Vagina (tissue), 2 donors: ENCODE measurements at places on chromosomes 5 and 9.

DNA sequence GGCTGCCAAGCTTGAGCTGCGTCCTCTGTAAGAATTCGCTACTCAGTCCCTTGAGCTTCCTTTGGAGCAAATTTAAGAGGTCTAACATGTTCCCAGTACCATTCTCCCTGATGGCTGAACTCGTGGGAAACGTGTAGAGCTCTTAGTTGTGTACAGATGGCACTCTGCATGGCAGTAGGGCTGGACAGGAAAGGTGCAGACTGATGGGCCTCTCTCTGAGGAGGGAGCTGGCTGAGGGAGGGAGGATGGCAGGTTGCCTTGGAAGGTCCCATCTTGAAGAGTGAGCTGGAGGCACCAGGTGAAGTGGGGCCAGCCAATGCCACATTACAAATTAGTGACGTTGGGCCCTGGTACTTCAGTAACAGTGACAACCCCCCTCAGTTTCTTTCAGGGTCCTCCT lies 495.3 kb downstream of the CCDC171 start:
- H3K27ac ChIP-seq: no peak overlapping the region
- no peaks in the 10 kb centered on the region for H3K36me3 ChIP-seq
- H3K4me1 ChIP-seq: no peaks in the 10 kb centered on the region
- peak; percentile 60 for DNase-seq
- H3K27me3 ChIP-seq: no peaks in the 10 kb centered on the region
- no peak overlapping the region for H3K4me3 ChIP-seq

DNA sequence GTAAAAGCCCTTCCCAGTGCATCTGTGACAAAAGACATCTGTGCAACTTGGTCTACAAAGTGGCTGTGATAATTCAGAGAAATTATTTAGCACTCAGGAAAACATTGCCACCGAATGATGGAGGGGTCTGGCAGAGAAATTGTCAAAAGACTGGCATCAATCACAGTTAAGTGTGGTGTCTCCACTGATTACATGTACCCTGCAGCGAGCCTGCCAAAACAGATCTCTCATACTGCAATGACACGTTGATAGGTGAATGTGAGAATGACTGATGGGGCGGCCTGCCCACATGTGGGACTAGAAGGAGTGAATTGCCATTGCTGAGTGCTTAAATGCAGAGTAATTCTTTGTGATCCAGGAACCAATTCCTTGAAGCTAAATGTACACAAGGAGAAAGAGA lies 136.4 kb upstream of the PCSK5 start:
- H3K27ac ChIP-seq: no peak overlapping the region
- no peak for DNase-seq
- H3K4me1 ChIP-seq: no peaks in the 10 kb centered on the region
- no peaks in the 10 kb centered on the region for H3K27me3 ChIP-seq
- no peaks in the 10 kb centered on the region for H3K36me3 ChIP-seq

- no peak for DNase-seq
- H3K27ac ChIP-seq: no peak overlapping the region
- H3K4me3 ChIP-seq: no peak overlapping the region
- H3K4me1 ChIP-seq: no peaks in the 10 kb centered on the region
- no peaks in the 10 kb centered on the region for H3K36me3 ChIP-seq
Observed at GRCh38 chr5:43210570-43210969, 18.5 kb downstream of the NIM1K start.

DNA sequence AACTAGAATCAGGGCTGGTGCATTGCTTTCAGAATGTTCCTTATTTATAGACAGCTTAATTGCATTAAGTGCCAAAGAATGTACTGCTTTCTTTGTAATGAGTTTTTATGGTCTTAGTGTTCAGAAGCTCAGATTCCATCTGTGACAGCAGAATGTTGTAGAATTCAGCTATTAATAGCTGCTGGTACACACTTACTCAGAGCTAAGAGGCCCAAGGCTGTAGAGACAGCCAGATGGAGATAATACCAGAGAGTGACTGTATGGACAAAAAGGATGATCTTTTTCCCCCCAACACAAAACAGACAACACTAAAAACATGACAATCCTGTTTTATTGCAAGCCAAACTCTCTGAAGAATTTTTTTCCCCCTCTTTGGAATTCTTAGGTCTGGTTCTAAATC lies 50.2 kb downstream of the PPP2R2B start:
- no peaks in the 10 kb centered on the region for H3K4me1 ChIP-seq
- DNase-seq: no peak
- no peak overlapping the region for H3K27ac ChIP-seq
- H3K27me3 ChIP-seq: no peaks in the 10 kb centered on the region

- no peak for DNase-seq
- no peaks in the 10 kb centered on the region for H3K27me3 ChIP-seq
- peak overlapping the region; percentile 62 for H3K4me3 ChIP-seq
- H3K36me3 ChIP-seq: peaks cover 3% of the 10 kb centered on the region
- peaks cover 78% of the 10 kb centered on the region for H3K4me1 ChIP-seq
Observed at GRCh38 chr5:141513627-141514329, 24.9 kb downstream of the PCDHGC5 start.

DNA sequence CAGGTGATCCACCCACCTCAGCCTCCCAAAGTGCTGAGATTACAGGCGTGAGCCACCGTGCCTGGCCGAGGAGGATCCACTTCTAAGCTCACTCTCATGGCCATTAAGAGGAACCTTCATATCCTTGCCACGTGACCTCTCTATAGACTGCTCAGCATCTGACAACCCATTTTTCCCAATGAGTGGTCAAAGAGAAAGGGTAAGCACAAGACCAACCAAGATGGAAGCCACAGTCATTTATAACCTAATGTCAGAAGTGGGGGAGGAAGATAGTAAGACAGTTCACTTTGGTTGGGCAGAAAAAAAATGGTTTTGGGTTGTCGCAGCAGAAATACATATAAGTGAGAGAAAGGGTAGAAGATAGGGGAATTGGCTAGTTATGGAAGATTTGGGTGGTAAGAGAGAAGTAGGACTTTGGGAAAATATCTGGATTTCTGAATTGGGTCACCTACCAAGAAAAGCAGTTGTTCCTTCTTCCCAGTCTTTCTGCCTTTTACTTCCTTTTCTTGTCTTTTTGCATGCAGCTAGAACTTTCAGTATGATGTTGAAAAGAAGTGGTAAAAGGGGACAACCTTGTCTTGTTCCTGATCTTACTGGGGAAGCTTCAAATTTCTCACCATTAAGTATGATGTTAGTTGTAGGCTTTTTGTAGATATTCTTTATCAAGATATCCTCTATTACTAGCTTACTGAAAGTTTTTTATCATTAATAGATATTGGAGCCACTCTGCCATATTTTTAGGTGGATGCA lies 15.6 kb downstream of the SNX2 start:
- no peaks in the 10 kb centered on the region for H3K27me3 ChIP-seq
- no peak overlapping the region for H3K4me3 ChIP-seq
- H3K36me3 ChIP-seq: no peaks in the 10 kb centered on the region
- no peak overlapping the region for H3K27ac ChIP-seq

- peaks cover 12% of the 10 kb centered on the region for H3K4me1 ChIP-seq
- no peak for DNase-seq
- H3K27me3 ChIP-seq: no peaks in the 10 kb centered on the region
Observed at GRCh38 chr5:59067956-59068656, 485.2 kb downstream of the RAB3C start.

DNA sequence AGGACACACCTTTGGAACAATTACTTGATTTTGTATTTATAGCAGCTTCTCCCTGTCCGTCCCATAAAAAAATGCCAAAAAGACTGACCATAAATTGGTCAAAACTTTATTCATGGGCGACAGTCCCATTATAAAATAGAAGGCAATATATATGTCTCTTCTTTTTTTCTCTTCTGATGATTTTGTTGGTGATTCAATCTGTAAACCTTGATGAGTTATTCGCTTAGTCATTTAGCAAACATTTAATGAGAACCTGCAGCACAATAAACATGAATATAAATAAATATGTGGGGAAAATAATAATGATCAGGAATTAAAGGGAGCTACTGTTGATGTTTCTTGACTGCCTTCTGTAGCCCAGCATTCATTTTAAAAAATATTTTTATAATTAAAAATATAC lies 356.4 kb upstream of the ACTBL2 start:
- H3K27ac ChIP-seq: no peak overlapping the region
- no peaks in the 10 kb centered on the region for H3K36me3 ChIP-seq
- no peak overlapping the region for H3K4me3 ChIP-seq
- H3K4me1 ChIP-seq: peaks cover 36% of the 10 kb centered on the region
